ENCODE measurements at places on chromosomes 1 and 21.

DNA sequence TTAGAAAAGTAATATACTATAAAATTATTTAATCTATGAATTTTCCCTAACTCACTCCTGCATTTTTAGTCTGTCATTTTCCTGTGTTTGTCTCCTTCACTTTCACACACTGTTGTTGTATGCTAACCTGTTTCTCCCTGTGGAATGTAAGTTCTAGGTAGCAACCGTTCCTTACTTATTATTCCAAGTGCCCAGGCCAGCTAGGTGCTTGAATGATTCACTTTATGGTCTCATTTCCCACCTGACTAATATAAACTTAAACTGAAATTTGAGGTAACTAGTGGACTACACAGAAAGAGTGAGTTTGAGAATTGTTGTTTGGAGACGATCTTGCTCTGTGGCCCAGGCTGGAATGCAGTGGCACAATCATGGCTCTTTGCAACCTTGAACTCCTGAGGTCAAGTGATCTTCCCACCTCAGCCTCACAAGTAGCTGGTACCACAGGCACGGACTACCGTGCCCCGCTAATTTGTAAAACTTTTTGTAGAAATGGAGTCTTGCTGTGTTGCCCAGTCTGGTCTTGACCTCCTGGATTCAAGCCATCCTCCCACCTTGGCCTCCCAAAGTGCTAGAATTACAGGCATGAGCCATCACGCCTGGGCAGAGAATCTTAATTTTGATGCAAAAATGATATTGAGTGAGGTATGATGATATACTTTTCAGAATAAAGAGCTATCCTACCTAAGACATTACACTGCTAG, 1.9 kb downstream of the ZYG11B start:
- DNase-seq = no peak

DNA sequence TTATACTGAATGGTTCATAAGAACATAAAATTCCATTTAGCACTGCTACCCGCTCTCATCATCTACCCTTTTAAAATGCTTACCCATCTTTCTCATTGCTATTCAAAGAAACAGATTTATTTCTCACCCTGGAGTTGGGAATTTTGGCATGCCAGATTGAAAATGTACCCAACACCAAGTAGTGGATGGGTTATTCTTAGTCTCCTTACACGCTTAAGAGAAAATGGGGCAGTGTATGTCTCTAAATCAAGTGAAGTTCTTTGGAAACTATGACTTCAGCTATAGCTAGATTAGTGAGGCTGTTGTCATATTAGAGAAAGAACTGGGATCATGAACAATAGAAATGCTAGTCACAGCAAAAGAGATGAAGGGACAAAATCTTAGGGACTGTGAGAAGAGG, 27.7 kb upstream of the ESRRG start:
- DNase-seq = no peak

DNA sequence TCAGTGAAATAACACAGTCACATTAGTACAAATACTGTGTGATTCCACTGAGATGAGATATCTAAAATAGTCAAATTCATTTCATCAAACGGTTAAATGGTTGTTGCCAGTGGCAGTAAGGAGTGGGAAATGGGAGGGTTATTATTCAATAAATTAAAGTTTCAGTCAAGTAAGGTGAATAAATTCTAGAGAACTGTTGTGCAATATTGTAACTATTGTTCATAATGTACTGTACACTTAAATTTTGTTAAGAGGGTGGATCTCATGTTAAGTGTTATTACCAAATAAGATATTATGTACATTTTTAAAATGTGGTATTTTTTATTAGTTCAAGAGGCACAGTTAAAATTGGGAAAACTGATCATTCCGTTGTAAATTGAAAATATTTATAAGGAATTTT, 463.3 kb upstream of the BRINP3 start:
- no peak for DNase-seq

- DNase-seq = no peak
Observed at GRCh38 chr1:235315173-235315572, 12.8 kb downstream of the ARID4B start.

DNA sequence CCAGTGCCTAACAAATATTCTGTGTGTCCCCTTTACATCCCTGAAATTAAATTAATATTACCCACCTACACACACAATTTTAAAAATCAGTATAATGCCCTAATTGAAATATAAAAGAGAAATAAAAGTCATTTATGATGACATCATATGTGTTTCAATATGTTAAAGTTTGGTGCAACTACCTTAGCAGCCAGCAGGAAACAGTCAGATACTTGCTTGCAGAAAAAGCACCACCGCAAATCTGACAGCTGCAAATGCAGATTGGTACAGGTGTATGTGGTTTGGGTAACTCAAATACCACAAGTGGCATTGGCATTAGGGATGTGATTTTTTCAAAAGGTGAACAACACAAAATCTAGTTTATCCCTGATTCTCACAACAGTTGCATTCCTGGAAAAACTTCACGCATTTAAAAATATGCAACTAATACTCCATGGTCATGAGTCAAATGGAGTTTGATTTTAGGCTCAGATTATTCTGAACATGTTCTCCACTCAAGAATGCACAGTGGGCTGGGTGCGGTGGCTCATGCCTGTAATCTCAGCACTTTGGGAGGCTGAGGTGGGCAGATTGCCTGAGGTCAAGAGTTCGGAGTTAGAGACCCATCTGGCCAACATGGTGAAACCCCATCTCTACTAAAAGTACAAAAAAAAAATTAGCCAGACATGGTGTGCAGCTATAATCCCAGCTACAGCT, 106.3 kb downstream of the EDEM3 start:
- no peak for DNase-seq

DNA sequence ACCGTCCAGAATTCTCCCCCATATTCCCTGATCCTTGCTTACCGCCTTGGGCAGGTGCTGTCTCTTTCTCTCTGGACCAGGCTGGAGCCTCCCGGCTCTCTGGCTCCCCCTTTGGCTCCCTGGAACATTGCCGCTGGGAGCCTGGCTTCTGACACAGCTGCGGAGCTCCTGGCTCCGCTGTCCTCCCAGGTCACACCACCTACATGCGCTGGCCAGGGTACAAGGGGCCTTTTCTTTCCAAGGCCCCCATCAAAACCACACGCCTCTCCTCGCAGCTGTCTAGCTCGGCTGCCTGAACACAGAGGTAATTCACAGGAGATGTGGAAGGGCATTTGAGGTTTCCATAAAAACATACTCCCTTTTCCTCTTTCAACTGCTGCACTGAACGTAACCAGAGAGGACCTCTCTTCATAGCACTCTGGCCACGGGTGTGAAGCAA, 7.5 kb upstream of the ZNF648 start:
- DNase-seq = no peak

- DNase-seq = no peak
Observed at GRCh38 chr1:38009841-38010180, 2.7 kb upstream of the UTP11 start.

GRCh38 chr1:22853651-22854185, 118.9 kb downstream of the LACTBL1 start:
- DNase-seq = no peak

GRCh38 chr1:183830389-183830788, 25.5 kb downstream of the RGL1 start:
- DNase-seq = no peak

- DNase-seq = no peak
Observed at GRCh38 chr1:30371179-30371788, 352.1 kb downstream of the MATN1 start.

GRCh38 chr1:88462488-88463261, 221.4 kb upstream of the PKN2 start:
- DNase-seq = no peak

DNA sequence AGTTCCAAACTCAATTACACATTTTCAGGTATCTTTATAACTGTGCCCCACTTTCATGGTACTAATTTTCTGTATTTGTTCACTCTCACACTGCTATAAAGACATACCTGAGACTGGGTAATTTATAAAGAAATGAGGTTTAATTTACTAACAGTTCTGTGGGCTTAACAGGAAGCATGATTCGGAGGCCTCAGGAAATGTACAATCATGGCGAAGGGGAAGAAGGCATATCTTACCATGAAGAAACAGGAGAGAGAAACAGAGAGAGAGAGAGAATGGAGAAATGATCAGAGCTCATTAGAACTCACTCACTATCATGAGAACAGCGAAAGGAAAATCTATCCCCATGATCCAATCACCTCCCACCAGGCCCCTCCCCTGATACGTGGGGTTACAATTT, 874.1 kb upstream of the B3GALT2 start:
- DNase-seq = no peak

- DNase-seq = no peak
Observed at GRCh38 chr1:48469616-48470480, 2.2 kb downstream of the SPATA6 start.

DNA sequence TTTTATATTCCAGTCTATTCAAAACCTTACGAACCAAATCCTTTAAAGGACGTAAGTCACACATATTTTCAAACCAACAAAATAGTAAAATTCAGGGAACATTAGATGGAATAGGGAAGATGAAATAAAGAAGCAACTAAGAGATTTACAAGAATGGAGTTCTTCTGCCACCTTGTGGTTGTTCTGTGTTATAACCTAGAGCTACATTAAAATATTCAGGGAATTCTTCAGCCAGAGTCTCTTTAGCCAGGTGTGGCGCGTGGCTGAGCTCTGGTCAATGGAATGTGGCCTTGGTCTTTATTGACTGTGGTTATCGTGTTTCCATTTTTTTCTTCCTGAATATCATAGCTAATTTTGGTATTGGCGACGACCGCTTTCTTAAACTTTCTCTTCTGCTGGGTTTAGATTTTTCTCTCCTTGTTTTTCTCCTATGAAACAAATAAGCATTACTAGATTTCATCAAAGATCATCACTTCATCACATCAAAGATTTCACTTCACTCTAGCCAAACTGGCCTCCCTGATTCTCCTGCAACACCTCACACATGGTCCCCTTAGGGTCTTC, 221.3 kb downstream of the MRPL39 start:
- DNase-seq = no peak

- no peak for DNase-seq
Observed at GRCh38 chr1:153345187-153346076, 3.2 kb downstream of the PGLYRP4 start.

GRCh38 chr1:174828264-174828663, 171.5 kb upstream of the CACYBP start:
- no peak for DNase-seq

- DNase-seq = no peak
Observed at GRCh38 chr1:176364236-176364905, 98.6 kb upstream of the PAPPA2 start.

- DNase-seq = no peak
Observed at GRCh38 chr1:227228201-227228600, 90.1 kb downstream of the CDC42BPA start.

DNA sequence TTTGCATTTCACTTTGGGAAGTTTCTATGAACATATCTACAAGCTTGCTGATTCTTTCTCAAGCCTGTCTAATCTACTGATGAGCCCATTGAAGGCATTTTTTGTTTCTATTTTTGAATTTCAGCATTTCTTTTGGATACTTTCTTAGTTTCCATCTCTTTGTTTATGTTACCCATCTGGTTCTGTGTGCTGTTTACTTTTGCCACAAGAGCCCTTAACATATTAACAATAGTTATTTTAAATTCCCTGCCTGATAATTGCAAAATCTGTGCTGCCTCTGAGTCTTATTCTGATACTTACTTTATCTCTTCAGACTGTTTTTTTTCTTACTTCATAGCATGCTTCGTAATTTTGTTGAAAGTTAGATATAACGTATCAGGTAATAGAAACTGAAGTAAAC, 75.8 kb upstream of the ZRANB2 start:
- DNase-seq = no peak

DNA sequence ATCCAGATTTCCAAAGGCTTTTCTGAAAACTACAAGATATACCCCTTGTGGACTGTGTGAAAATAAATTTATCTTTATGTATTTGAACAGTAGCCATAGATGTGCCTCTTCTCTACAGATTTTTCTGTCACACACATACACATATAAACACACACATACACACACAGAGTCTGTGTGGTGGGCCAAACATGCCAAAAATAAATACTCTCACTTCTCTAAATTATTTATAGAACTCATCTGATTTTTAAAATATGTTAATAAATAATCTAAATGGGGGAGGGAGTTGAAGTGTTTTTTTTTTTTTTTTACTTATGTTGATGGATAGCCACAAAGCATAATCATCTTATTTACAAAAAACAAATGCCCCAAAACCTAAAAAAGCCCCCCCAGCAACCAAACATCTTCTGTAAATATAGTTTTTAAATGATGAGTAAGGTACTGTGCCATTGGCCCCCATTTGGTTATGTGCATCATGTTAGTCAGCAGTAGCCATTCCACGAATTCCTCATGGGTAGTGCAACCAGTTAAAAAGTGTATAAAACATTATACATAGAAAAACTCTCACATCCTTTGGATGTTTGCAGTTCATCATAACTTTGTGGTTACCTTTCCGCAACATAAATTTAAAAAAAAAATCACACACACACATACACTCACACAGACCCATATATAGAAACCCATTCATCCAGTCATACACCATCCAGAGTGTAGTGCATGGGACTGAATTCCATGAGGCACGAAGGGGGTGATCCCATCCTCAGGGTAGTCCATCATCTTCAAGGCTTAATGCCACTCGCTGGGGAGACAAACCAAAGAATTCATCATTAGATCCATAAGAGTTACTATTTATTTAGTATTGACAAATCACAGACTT, 8.2 kb upstream of the MAGOH start:
- no peak for DNase-seq

DNA sequence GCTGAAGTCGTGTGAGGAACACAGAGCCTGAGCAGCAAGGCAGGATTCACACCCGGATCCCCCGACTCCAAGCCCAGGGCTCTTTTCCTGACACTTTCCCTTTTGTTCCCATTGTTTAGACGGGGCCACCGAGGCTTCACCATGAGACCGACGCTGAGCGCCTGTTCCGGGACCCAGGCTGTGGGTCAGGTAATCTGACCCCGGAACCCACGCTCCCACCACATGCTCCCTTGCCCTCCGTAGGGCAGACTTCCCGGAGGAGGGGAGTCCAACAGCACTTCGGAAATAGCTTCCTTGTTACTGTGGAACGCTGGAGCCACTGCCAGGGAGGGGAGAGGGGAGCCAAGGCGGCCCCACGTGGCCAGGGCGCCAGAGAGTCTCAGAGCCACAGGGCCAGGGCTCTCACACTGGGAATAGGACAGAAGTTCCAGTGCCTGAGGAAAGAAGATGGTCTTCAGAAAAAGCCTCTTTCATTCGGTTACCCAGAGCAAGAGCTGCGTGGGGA, 18.4 kb downstream of the RUNX3 start:
- DNase-seq = no peak
